Peyer's patch (tissue), 4 donors: ENCODE measurements at places on chromosomes 7 and 10. TPM values are rescaled to one million over a fixed set of nuclear protein-coding genes. Genes with fewer than 3 reads are reported as not detected.

- H3K27ac ChIP-seq: no peak overlapping the region
- no peaks in the 10 kb centered on the region for H3K27me3 ChIP-seq
- DNase-seq: no peak
These were observed 98.3 kb upstream of the AGK start for GRCh38 chr7:141452911-141453310.

Gene ANKRD7
- total RNA-seq: not detected

GRCh38 chr7:23462846-23463245 lies 7.4 kb downstream of the IGF2BP3 start:
- DNase-seq: no peak
- no peak overlapping the region for H3K4me3 ChIP-seq
- H3K27me3 ChIP-seq: no peaks in the 10 kb centered on the region
- H3K36me3 ChIP-seq: no peaks in the 10 kb centered on the region
- H3K4me1 ChIP-seq: peaks cover under 1% of the 10 kb centered on the region

DNA sequence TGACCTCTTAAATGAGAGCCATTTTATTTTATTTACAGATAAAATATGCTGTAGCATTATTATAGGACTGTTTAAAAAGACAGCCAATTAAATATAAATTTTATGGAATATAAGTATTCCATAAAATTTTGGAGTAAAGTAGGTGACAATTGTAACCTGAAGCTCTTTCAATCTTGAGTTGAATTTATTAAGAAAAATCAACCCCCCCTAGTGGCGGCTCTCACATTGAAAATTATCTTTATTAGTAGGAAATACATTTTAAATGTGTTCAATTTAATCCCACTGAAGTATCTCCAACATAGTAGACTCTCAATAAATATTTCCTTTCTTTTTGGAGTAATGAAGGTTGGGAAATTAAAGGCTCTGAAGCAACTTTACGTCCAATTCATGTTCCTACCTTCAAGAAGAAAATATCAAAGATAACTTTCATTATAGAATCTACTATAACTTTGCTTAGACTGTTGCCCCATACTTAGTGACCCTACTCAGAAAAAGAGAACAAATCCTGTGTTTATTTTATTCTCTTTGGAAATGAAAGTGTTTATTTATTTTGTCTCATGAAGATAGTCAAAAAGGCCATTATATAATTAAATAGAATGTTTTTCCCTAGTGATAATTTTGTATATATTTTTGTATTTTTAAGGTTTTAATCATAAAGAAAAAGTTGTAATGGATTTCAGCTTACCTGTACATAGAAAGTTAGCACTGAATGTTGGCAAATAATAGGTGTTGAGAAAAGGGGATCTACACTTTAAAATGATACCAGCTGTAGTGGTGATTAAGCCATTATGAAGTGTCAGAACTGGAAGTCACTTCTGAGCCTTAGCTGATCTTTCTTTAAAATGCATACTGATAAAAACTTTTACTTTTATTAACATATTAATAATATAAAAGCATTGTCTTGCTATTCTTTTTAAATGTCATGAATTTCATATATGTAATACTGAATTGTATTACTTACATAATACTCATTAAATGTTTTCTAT lies 3.3 kb downstream of the AHR start:
- H3K4me1 ChIP-seq: no peaks in the 10 kb centered on the region
- no peaks in the 10 kb centered on the region for H3K27me3 ChIP-seq
- H3K36me3 ChIP-seq: no peaks in the 10 kb centered on the region
- H3K4me3 ChIP-seq: peak overlapping the region; percentile 93
